ENCODE measurements at places on chromosomes 16 and 17.

GRCh38 chr17:32445971-32446370 is 1.7 kb downstream of the PSMD11 start:
- no peak for DNase-seq

DNA sequence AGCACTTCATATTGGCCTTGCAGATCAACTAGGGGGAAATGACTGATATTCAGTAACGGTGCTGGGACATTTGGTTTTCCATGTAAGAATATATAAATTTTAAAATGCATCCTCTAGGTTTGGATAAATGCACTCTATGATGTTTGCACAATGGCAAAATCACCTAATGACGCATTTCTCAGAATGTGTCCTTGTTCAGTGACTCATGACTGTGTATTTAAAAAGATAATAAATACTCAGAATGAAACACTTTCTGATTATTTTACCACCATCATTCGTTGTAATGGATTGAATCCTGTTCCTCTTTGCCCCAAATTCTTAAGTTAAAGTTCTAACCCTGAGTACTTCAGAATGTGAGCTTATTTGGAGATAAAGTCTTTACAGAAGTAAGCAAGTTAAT is 17.2 kb upstream of the ADGRG1 start:
- no peak for DNase-seq

- DNase-seq: no peak
Observed at GRCh38 chr17:29796652-29797051, 133.4 kb downstream of the SSH2 start.

GRCh38 chr17:45225964-45226530 is 4.4 kb downstream of the FMNL1 start:
- peak; percentile 96 for DNase-seq

DNA sequence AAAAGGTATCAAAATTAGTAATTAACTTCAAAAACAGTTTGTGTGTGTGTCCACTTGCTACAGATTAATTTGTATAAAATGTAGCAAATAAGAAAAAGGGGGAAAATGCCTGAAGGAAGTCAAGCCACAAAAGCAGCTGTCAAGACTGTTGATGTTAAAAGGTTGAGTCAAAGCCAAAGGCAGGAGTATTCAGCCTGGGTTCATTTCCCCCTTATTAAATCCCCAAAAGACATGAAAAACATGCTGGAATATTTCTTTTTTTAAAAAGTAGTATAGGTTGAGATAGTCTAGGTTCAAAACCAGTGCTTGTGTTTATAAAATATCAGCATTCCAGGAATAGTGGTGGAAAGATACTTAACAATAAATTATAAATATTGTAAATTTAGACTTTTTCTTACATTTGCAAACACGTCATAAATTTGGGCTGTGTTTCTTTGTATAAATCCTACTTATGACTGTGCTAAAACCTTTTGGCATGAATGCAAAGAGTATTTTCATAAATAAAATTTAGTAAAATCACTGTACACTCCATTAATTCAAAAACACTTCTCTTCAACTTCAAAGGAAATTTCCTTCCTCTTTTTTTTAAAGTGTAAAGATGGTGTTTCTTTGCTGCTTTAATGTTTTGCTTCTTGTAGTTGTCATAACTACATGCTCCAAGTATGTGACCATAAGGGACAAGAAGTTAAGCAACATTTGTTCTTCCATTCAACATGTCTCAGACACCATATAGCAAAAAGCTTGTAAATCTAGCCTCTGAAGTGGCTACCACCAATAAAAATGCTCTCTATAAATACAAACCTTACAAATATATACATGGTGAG is 72.0 kb downstream of the SKAP1 start:
- no peak for DNase-seq

Data from central memory CD4-positive, alpha-beta T cell (primary cell).